ENCODE measurements at places on chromosomes 16 and 17.

- no peak for DNase-seq
Observed at GRCh38 chr17:73317513-73318426, 6.0 kb upstream of the CDC42EP4 start.

DNA sequence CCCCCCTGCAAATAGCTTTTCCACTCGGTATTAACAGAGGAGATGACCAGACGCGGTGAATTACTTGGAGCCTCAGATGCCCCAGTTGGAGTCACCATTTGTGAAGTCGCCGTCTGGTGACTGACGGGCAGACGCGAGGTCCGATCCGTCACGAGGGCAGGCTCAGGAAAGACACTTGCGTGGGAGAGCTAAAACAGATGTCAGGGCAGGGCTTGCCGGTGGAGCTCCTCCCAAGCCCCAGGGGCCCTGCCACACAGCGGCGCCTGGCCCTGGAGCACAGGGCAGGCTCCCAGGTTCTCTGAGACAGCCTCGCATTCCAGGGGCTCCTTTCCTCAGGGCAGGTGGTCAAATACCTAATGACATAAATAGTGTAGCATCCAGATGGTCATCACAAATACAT is 348.3 kb downstream of the C16orf95 start:
- DNase-seq, result no peak

GRCh38 chr17:63196772-63197335 is 230.8 kb downstream of the TANC2 start:
- no peak for DNase-seq

GRCh38 chr16:31274831-31275816 is 15.3 kb downstream of the ITGAM start:
- no peak for DNase-seq

DNA sequence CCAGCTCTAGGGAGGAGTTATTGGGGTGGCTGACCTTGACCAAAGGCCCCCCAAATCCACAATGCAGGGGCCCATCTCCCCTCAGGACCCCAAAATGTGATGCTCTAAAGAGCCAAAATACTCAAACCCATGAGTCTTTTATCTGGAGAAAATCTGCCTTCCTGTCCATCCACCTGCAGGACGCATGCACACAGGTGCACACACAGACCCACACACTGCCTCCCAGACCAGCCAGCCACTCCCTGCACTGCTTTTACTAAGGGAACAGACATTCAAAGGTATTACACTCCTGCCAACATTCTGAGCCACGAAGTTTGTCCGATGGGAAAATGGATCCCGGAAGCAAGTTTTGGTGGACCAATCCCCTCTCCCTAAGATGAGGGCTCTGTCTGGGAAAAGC is 76.1 kb upstream of the CDH5 start:
- DNase-seq, result no peak

DNA sequence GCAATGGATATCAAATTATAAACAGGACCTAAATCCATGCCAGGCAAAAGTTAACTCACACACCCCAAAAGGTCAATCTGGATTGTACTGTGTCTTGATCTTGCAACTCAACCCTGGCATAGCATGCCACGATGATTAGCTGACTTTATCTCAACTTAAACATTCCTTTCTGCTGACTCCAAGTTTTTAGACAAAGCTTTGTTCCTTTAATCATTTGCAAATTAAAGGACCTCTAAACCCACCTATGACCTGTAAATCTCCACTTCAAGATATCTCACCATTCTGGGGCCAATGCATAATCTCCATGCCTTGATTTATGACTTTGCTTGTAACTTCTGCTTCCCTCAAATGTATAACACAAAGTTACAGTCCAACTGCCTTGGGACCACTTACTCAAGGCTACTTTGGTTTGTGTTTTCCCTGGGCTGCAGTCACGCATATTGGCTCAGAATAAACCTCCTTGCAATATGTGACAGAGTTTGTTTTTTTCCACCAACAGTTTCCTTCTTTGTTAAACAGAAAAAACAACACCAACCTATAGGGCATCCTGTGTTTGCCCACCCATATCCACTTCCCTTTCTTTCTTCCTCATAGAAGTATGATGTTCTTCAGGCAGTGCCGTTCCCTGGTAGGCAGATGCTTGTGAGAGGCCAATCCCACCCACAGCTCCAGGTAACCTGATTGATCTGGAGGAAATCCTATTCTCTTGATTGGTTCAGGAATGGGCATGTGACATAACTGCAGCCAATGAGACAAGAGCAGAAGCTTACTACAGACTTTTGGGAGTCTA is 390.6 kb upstream of the ERCC4 start:
- DNase-seq, result no peak

GRCh38 chr16:21611198-21611555 is 11.8 kb downstream of the METTL9 start:
- no peak for DNase-seq

- no peak for DNase-seq
Observed at GRCh38 chr17:53607475-53607874, 215.3 kb upstream of the KIF2B start.

DNA sequence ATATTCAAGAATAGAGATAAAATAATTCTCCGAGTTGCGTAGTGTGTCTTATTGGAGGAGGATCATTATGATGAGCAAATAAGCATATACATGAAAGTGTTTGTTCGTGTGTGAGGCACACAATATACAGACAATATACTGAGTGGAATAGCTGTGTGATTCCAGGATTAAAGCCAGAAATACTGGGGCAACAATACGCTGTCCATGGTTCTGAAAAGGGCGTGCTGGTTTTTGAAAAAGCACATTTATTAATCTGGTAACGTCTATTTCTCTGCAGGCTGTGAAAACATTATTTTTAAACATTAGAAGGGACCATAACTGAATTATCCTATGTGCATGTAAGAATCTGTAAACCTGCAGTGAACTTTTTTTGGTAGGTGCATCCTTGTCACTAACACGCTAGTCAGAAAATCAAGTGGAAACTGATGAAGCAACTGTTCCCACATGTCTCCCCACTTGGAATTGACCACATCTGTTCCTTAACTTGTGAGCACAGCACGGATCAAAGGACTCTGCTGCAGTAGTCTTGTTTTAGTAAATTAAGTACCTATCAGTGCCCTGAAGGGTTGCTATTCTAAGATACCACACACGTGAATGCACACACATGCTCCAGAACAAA is 346.0 kb downstream of the GRIN2A start:
- DNase-seq, result no peak

DNA sequence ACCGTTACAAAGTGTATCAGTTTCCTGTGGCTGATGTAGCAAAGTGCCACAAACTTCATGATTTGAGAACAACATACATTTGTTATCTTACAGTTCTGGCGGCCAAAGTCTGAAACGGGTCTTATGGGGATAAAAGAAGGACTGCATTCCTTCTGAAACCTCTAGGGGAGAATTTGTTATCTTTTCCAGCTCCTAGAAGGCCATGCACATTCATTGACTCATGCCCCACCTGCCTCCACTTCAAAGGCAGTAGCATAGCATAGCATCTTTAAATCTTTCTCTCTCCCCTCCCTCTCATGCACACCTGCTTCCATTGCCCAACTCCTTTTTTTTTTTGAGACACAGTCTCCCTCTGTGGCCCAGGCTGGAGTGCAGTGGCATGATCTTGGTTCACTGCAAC is 190.7 kb upstream of the DYNLRB2 start:
- DNase-seq, result no peak

- no peak for DNase-seq
Observed at GRCh38 chr17:5798094-5798493, 213.8 kb upstream of the NLRP1 start.

DNA sequence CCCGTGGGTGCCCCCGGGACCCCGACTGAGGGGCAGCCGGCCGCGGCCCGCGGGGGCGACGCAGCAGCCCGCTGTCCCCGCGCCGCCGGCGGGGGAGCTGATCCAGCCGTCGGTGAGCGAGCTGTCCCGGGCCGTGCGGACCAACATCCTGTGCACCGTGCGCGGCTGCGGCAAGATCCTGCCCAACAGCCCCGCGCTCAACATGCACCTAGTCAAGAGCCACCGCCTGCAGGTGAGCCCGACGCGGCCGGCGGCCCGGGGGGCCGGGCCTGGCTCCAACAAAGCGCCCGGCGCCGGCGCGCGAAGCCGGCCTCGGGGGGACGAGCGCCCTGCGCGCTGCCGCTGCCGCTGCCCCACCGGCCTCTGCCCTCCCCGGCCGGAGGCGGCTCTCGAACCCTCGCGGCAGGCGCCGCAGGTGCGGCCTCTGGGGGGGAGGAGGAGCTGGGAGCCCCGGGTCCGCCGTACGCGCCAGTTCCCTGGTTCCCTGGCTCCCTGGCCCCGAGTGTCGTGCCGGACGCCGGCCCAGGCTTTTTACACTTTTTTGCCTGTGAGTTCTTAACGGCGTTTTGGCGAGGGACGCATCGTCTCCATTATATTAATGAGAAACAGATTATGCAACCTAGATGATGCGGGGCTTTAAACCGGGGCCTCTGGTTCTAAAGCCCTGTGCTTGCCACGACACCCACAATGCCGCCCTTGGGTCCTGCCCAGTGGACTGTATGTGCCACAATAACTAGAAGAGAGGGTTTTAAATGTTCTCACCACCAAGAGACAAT is 521 bp downstream of the ATMIN start:
- DNase-seq, result peak; percentile 23

DNA sequence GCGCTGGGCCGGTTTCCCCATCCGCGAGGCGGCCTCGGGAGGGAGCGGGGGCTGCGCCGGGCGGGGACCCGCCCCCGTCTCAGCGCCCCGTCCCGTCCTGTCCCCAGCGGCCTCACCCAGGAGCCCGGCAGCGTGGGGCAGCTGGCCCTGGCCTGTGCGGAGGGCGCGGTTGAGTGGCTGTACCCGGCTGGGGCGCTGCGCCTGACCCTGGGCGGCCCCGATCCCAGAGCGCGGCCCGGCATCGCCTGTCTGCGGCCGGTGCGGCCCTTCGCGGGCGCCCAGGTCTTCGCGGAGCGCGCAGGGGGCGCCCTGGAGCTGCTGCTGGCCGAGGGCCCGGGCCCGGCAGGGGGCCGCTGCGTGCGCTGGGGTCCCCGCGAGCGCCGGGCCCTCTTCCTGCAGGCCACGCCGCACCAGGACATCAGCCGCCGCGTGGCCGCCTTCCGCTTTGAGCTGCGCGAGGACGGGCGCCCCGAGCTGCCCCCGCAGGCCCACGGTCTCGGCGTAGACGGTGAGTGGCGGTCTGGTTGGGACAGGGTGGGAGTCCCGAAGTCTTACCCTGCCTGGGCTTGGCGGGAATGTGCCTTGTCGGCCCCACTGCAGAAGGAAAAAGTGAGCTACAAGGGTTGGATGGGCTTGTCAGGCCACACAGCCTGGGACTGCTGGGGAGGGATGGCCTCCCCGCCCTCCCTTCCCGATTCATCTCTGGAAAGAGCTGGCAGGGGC is 720 bp downstream of the METRN start:
- no peak for DNase-seq

DNA sequence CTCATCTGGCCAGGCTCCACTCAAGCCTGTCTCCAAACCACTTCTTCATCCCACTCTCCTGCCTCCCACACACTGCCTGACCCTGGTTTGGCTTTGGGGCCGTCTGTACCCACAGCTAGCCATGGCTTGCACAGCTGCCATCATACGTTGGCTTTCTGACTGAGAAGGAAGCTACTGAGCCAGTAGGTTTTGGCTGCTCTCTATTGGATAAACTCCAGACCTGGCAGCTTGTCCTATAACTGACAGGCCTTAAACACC is 3.9 kb downstream of the MIF4GD start:
- DNase-seq, result no peak

DNA sequence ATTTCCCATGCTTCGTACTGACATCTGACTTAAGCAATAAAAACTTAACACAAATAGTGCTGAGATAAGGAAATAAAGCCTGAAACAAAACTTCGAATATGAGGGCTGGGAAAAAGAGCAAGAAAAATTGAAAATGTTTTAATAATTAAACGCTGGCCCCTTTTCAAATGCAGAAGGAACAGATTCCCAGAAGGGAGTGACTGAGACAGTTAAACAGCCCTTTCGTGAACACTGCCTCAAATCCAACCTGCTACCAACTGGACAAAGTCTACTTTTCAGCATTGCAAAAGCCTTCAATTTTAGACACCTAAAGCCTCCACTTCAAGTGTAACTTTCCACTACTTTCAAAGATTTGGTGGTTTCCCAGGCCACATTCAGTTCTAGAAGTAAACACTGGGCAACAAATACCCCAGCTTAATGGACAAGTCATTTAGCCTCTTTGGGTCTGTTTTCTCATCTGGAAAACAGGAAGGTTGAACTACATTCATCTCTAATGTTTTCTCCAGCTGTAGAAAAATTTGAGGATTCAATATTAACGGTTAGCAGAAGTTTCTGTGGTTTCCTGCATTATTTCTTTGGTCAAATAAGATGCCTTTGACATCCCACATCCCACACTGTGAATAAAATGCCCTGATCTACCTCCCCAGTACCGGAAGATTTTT is 11.8 kb downstream of the RFFL start:
- no peak for DNase-seq

DNA sequence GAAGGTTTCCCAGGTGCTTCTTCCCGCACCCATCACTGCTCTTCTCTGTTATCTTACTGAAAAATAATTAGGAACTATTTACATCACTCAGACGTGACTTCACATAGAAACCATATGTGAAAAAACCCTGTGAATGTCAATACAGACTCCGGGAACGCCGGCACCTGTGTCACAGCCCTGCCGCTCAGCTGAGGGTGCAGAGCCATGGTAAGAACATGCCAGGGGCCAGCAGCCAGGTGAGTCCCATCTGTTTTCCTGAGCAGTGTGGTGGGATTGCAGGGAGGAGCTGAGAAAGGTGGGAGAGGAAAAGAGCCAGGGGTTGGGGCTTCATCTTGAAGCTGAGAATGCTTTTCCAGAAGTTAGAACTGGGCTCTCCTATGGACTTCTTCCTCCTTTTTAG is 13.7 kb downstream of the FOXF1 start:
- no peak for DNase-seq

- no peak for DNase-seq
Observed at GRCh38 chr16:68238029-68238345, 2.1 kb upstream of the ESRP2 start.

- no peak for DNase-seq
Observed at GRCh38 chr17:41322094-41322902, 6.8 kb upstream of the KRTAP17-1 start.

- DNase-seq, result no peak
Observed at GRCh38 chr16:88057656-88058055, 106.4 kb downstream of the BANP start.

DNA sequence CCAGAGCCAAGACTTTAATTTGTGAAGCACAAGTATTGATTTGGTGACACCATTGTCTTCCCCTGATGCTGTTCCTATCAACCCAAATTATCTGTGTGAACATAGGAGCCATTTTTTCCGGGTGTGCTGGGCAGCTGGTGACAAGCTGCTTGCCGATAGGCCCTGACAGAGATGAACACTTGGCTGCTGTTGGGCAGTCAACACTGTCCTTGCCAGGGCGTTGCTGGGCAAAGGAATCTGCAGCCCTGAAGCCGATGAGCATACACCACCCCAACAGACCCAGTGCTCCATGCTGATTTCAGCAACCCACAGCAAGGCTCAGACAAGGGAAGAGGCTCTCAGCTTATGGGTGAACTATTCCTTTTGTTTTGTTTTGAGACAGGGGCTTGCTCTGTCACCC is 105.4 kb downstream of the YPEL2 start:
- no peak for DNase-seq

- no peak for DNase-seq
Observed at GRCh38 chr17:53837131-53837530, 14.4 kb downstream of the KIF2B start.

- no peak for DNase-seq
Observed at GRCh38 chr16:1356061-1356900, 4.5 kb downstream of the GNPTG start.

Data from activated CD4-positive, CD25-positive, alpha-beta regulatory T cell (primary cell).